Uterus (tissue), 4 donors: ENCODE measurements at places on chromosomes 2 and 18.

DNA sequence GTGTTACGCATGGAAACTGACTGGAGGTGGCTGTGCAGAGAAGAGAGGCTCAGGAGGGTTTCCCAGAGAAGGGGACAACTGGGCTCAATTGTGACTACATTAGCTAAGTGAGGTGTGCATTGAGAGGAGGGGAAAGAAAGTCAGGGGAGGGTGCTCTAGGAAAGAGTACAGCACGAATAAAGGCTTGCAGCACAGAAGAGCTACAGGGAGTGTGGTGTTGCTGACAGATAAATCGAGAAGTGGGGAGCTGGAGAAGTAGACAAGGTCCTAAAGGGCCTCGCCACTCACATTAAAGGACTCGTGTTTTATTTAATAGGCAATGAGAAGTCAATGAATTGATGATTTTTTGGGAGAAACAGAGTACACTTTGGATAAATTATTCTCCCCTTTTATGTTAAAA is 65.7 kb upstream of the CTAGE1 start:
- DNase-seq, result no peak

DNA sequence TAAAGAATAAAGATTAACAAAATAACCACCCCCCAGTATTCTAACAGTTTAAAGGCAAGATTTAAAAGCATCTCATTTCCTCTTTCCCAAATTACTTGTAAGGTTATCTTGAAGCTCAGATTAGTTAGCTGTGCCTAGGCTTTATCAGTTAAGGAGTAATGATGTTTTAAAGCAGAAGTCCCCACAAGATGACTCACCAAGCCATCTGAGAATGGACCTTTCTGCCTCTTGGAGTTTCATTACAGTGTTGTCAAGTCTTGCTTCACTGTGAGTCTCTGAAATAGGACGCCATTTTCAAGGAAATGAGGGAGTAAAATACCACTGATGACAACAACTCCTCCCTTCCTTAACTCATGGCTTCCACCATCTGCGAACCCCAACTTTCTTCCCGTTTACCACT is 35.9 kb downstream of the ZNF385B start:
- DNase-seq, result no peak

GRCh38 chr2:15448250-15448839 is 112.8 kb downstream of the NBAS start:
- DNase-seq, result no peak

GRCh38 chr2:56132138-56132537 is 51.7 kb upstream of the CCDC85A start:
- no peak for DNase-seq

DNA sequence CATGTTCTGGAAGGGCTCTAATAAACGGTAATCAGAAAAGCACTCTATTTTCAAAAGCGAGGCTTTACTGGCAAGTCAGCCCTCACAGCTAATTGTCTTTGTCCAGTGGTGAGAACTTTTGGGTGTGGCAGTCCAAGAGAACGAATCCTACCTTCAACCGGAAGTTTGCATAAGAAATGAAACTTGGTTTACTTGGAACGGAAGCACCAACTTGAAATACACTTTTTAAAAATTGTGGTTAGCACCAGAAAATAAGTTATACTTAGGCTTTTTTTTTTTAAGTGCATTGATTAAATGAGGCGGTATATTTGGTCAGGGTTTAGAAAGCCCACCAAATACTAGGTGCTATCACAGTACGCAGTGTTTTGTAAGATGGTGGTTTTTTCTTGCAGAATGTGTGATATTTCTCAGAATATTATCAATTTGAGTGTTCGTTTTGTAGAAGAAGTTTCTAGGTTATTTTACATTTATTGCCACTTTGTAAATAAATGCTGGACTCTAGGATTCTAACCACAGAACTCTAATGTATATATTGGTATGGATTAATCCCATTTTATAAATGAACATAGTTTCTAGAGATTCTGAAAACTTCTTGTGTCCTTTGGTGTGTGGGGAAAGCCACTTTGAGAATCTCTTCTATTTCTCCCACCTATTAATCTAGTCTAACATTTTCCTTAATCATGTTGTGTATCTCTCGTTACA is 1.2 kb downstream of the MYL12A start:
- DNase-seq, result no peak
